ENCODE measurements at places on chromosomes 6 and 20. TPM values are rescaled to one million over a fixed set of nuclear protein-coding genes. Genes with fewer than 3 reads are reported as not detected.

DNA sequence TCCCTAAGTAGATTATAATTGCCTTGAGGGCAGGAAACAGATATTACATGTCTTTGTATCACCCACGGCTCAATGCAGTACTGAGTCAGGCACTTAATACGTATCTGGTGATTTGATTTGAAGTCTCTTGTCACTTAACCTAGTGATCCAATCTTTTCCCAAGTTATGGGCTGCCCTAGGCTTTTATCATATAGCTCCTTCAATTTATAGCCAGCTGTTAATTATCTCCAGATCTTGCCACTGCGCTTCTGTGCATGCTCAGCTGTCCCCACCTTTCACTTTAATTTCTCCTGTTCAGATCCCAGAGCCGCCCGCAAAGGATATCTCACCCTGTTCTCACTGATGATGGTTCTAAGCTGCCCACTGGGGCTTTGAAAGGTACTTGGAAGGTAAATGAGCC is 41.9 kb downstream of the SNHG17 start:
- no peak overlapping the region for H3K4me3 ChIP-seq
- peaks cover 19% of the 10 kb centered on the region for H3K4me1 ChIP-seq
- no peaks in the 10 kb centered on the region for H3K36me3 ChIP-seq
- DNase-seq: no peak
- no peaks in the 10 kb centered on the region for H3K27me3 ChIP-seq
- H3K27ac ChIP-seq: no peak overlapping the region

- no peak overlapping the region for H3K4me3 ChIP-seq
- no peaks in the 10 kb centered on the region for H3K27me3 ChIP-seq
- H3K27ac ChIP-seq: no peak overlapping the region
- H3K36me3 ChIP-seq: no peaks in the 10 kb centered on the region
These were observed 30.4 kb downstream of the GPLD1 start for GRCh38 chr6:24458941-24459340.

DNA sequence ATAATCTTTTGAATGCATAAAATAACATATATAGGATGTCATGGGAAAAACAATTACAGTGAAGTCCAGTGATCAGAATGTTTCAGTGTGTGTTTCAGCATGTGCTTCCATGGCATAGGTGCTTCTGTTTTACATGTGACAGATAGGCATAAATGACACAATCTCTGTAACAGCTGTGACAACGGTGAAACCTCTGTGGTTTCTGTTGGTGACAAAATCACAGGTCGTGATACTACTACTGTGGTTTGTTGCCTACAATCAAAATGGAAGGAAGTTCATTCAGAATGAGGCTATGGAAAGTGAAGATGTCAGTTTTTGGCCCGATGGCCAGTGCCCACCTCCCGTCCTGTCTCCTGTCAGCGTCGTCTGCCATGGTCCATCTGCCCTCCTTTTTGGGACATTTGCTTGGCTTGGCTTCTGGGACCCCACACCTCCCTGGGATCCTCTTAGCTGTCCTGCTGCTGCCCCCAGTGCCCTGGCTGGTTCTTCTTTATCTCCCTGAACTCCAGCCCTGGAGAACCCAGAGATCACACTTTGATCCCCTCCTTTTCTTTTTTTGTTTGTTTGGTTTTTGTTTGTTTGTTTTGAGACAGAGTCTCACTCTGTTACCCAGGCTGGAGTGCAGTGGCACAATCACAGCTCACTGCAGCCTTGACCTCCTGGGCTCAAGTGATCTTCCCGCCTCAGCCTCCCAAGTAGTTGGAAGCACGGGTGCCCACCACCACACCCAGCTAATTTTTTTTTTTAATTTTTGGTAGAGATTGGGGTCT is 79.3 kb upstream of the NAA20 start:
- DNase-seq: no peak
- H3K4me3 ChIP-seq: no peak overlapping the region
- H3K4me1 ChIP-seq: peaks cover 33% of the 10 kb centered on the region
- H3K36me3 ChIP-seq: no peaks in the 10 kb centered on the region
- H3K27me3 ChIP-seq: no peaks in the 10 kb centered on the region

Gene PREP
- total RNA-seq: 18.4 TPM

GRCh38 chr6:117477988-117478852 is 4.3 kb upstream of the DCBLD1 start:
- no peak overlapping the region for H3K4me3 ChIP-seq
- H3K4me1 ChIP-seq: no peaks in the 10 kb centered on the region
- no peaks in the 10 kb centered on the region for H3K36me3 ChIP-seq

Gene APOM
- 6.7 TPM for total RNA-seq

DNA sequence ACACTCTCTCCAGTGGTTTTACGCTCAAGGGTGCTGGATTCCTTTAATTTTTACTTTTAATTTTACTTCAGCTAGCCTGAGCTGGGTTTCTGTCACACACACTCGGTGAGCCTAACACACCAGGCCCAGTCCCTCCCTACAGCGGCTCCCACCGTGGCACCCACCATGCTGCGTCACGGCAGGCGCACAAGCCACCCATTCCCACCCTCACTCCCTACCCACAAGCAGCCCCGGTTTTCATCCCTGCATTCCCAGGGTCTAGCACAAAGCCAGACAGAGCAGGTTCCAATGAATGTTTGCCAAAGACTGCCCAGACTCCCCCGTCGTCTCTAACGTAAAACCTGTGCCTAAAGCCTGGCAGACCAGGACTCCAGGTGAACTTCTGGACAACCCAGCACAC is 50.3 kb downstream of the MYH7B start:
- H3K36me3 ChIP-seq: 0 out of 2 replicates have a peak, but pooled peaks cover 4% of the 10 kb centered on the region
- H3K27me3 ChIP-seq: no peaks in the 10 kb centered on the region
- no peak overlapping the region for H3K4me3 ChIP-seq
- DNase-seq: no peak
- H3K27ac ChIP-seq: no peak overlapping the region

DNA sequence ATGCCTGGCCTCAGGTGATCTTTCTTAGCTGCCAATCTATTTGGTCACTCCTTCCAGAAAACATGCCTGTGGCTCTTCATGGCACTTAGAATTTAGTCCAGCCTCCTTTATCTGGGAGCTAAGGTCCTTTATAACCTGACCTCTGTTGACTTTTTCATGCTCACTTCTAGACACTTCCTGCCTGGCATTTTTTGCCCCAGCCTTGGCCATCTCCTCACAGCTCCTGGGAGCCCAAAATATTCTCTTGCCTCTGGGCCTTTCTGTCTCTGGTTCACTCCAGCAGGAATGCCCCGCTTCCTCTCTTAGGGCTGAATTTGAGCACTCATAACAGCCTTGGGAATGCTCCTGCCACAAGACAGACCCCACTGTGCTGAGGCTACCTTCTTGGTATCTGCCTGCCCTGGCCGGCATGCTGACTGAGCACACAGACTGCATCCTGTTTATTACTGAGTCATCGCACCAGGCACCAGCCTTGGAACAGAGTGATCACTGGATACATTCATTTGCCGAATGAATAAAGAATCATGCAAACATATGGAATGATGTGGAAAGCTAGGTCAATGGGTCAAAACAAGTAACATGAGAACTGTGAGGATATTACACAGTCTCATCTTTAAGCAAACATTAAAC is 5.8 kb upstream of the EEF1E1 start:
- no peaks in the 10 kb centered on the region for H3K4me1 ChIP-seq
- DNase-seq: no peak
- no peaks in the 10 kb centered on the region for H3K27me3 ChIP-seq
- no peak overlapping the region for H3K27ac ChIP-seq
- no peak overlapping the region for H3K4me3 ChIP-seq
- no peaks in the 10 kb centered on the region for H3K36me3 ChIP-seq

Gene E2F3
- 13.8 TPM for total RNA-seq

DNA sequence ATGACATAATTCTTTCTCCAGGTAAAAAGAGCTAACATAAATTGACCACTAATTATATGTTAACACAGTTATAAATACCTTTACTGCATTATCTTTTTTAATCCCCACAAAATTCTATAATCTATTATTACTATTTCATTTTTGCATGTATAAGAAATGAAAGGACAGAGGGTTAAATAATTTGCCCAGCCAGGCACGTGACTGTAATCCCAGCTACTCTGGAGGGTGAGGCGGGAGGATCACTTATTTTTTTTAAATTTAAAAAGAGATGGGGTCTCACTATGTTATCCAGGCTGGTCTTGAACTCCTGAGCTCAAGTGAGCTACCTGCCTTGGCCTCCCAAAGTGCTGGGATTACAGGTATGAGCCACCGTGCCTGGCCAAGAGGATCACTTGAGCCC is 121.9 kb downstream of the SGK1 start:
- no peak overlapping the region for H3K4me3 ChIP-seq
- no peaks in the 10 kb centered on the region for H3K4me1 ChIP-seq
- no peaks in the 10 kb centered on the region for H3K27me3 ChIP-seq
- no peaks in the 10 kb centered on the region for H3K36me3 ChIP-seq

GRCh38 chr20:48049641-48050040 is 264.4 kb upstream of the SULF2 start:
- H3K4me3 ChIP-seq: no peak overlapping the region
- H3K36me3 ChIP-seq: no peaks in the 10 kb centered on the region
- no peaks in the 10 kb centered on the region for H3K27me3 ChIP-seq
- DNase-seq: no peak
- H3K4me1 ChIP-seq: no peaks in the 10 kb centered on the region
- no peak overlapping the region for H3K27ac ChIP-seq

- H3K36me3 ChIP-seq: no peaks in the 10 kb centered on the region
- H3K4me1 ChIP-seq: peaks cover 9% of the 10 kb centered on the region
- no peak overlapping the region for H3K27ac ChIP-seq
- H3K4me3 ChIP-seq: no peak overlapping the region
- DNase-seq: no peak
These were observed 6.8 kb upstream of the EPB41L1 start for GRCh38 chr20:36147690-36148089.

Gene CALHM6
- total RNA-seq: 0.25 TPM

Gene PLAGL1
- 4.7 TPM for total RNA-seq

DNA sequence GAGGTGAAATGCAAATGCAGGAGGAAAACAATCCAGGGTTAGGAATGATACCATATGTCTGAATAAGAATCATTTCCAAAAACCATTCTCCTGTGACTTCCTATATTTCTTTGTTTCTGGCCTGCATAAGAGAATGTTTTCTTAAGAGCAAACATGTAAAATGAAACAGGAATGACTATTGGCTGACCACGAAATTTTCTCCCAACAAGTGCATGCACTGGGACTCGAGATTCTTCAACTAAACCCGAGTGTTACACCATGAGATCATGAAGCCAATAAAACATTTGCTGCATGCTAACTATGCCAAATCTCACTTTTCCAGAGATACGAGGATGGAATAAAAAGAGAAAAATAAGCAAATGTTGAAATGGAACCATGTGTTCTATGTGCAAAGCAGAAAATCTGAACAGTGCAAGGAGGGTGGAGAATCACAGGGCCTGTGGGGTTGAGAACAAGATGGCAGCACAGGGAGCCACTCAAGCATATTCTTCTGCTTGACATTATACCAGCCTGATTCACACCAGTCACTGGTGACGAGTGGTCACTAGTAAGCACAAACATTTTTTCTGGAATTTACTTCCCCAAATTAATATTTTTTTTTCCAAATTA is 212.2 kb upstream of the FOXA2 start:
- no peak overlapping the region for H3K4me3 ChIP-seq
- H3K27ac ChIP-seq: no peak overlapping the region
- no peaks in the 10 kb centered on the region for H3K36me3 ChIP-seq
- no peaks in the 10 kb centered on the region for H3K4me1 ChIP-seq

GRCh38 chr6:135114355-135115145 is 59.9 kb upstream of the HBS1L start:
- H3K4me1 ChIP-seq: peaks cover 3% of the 10 kb centered on the region
- DNase-seq: peak; percentile 27
- no peak overlapping the region for H3K4me3 ChIP-seq
- H3K27ac ChIP-seq: no peak overlapping the region
- H3K27me3 ChIP-seq: no peaks in the 10 kb centered on the region

DNA sequence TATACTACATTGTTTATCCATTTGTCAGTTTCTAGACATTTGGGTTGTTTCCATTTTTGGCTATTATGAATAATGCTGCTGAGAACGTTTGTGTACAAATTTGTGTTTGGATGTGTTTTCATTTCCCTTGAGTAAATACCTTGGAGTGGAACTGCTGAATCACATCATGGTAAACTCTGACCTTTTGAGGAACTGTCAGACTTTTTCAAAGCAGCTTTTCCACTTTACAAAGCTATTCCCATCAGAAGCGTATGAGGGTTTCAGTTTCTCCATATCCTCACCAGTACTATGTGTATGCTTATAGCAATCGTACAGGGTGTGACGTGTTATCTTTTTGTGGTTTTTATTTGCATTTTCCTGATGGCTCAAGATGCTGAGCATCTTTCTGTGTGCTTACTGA is 103.7 kb downstream of the MYO6 start:
- H3K36me3 ChIP-seq: no peaks in the 10 kb centered on the region
- no peaks in the 10 kb centered on the region for H3K27me3 ChIP-seq
- no peak for DNase-seq
- no peak overlapping the region for H3K27ac ChIP-seq

- peaks cover 4% of the 10 kb centered on the region for H3K4me1 ChIP-seq
- DNase-seq: no peak
- H3K4me3 ChIP-seq: no peak overlapping the region
- H3K27me3 ChIP-seq: no peaks in the 10 kb centered on the region
- H3K27ac ChIP-seq: no peak overlapping the region
These were observed 208.9 kb upstream of the SNX9 start for GRCh38 chr6:157614026-157614568.

Gene CPXM1
- total RNA-seq: not detected

Gene ARFGEF3
- not detected for total RNA-seq

All from Karpas-422 (cell line).